Pancreas (tissue), 10 donors: ENCODE measurements at places on chromosomes 2 and 18. TPM values are rescaled to one million over a fixed set of nuclear protein-coding genes. Genes with fewer than 3 reads are reported as not detected.

The PDCL3 gene
- 8.7 TPM for polyA plus RNA-seq

The TMEM237 gene
- 4.3 TPM for polyA plus RNA-seq

The ATP6V1B1 gene
- 17.0 TPM for polyA plus RNA-seq

The ST8SIA5 gene
- polyA plus RNA-seq = 0.27 TPM

The CROCC2 gene
- 0.05 TPM for polyA plus RNA-seq

The GKN1 gene
- polyA plus RNA-seq = not detected

The XRCC5 gene
- 58.7 TPM for polyA plus RNA-seq

The PLA2R1 gene
- polyA plus RNA-seq = 0.52 TPM

The CCDC68 gene
- 3.9 TPM for polyA plus RNA-seq
